ENCODE measurements at places on chromosomes 2 and 18.

- no peaks in the 10 kb centered on the region for H3K27me3 ChIP-seq
- H3K36me3 ChIP-seq, result no peaks in the 10 kb centered on the region
- no peak for DNase-seq
Measured at GRCh38 chr2:208142925-208143799, 2.8 kb downstream of the CRYGB start.

GRCh38 chr2:171791361-171791760 is 102.7 kb downstream of the SLC25A12 start:
- no peaks in the 10 kb centered on the region for H3K4me1 ChIP-seq
- H3K36me3 ChIP-seq, result peaks cover 53% of the 10 kb centered on the region
- H3K27ac ChIP-seq, result no peak overlapping the region
- no peak for DNase-seq
- no peaks in the 10 kb centered on the region for H3K27me3 ChIP-seq

GRCh38 chr2:27042159-27042661 is 9.3 kb upstream of the AGBL5 start:
- H3K27ac ChIP-seq, result no peak overlapping the region
- DNase-seq, result no peak
- peaks cover 45% of the 10 kb centered on the region for H3K36me3 ChIP-seq
- H3K4me3 ChIP-seq, result no peak overlapping the region
- no peaks in the 10 kb centered on the region for H3K27me3 ChIP-seq

DNA sequence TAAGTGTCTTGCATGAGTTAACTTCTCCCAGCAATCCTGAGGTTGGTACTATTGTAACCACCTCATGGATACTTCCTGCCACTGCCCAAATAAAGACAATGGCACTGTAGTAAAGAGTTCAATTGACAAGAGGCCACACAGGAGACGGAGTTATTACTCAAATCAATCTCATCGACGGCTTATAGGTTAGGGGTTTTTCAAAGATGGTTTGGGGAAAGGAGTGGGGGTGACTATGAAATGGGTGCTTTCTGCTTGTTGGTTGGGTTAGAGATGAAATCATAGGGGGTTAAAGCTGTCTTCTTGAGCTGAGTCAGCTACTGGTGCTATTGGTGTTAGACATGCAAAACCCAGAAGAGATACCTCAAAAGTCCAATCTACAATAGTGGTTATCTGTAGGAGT is 1258.0 kb upstream of the ZEB2 start:
- H3K27ac ChIP-seq, result no peak overlapping the region
- H3K4me1 ChIP-seq, result no peaks in the 10 kb centered on the region
- H3K36me3 ChIP-seq, result no peaks in the 10 kb centered on the region
- no peak overlapping the region for H3K4me3 ChIP-seq
- DNase-seq, result no peak
- H3K27me3 ChIP-seq, result no peaks in the 10 kb centered on the region

DNA sequence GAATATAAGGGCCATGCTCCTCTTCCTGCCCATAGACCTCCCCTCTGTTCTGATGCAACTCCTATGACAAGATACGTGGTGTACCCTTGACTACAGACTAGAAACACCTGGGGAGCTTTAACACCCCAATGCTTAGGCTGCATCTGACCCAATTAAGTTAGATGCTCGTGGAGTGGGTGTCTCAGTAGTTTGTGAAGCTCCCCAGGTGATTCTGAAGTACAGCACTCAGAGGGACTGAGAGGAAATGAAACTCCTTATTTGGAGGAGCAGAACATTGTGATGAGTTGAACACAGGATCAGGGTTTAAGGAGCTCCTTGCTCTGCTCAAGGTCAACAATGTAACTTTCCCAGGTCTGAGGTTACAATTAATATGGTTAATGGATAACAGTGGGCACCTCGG is 80.3 kb upstream of the TTC39C start:
- peaks cover 64% of the 10 kb centered on the region for H3K4me1 ChIP-seq
- H3K27ac ChIP-seq, result no peak overlapping the region
- H3K36me3 ChIP-seq, result no peaks in the 10 kb centered on the region

GRCh38 chr2:208093128-208093527 is 31.2 kb downstream of the CRYGD start:
- H3K4me1 ChIP-seq, result no peaks in the 10 kb centered on the region
- no peak overlapping the region for H3K27ac ChIP-seq
- DNase-seq, result no peak
- no peaks in the 10 kb centered on the region for H3K27me3 ChIP-seq
- no peaks in the 10 kb centered on the region for H3K36me3 ChIP-seq

DNA sequence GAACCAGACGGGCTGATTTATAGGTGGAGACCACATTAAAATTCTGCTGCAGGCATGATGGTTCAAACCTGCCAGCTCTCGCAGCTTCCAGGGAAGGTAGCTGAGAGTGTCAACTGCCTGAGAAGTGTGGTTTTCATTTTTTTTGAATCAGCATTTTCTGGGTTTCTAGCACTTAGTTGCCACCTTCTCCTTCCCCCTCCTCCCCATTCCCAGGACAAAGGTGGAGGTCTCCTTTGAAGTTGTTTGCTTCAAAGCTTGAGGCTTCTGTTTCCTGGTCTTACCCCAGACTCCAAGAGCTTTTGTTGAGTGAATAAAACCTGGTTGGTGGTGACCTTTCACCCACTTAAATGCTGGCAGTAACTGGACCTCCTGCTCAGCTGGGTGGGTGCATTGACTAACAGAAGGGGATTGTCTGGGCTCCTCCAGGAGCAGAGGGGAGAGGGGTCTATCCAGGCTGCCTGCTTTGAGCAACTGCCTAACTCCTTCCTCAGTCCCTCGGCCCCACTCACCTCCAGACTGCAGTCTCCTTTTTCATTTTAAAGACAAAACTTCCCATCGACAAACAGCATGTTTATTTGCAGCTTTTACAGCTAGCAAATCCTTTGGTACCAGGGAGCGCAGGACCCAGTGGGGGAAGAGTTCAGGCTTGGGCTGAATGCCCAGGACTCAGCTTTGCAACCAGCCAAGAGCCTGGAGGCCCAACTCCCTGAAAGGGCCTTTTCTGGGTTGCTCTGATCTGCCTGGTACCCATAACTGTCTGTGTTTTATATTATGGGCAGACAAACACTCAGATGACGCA is 3.5 kb downstream of the RHOB start:
- peaks cover 16% of the 10 kb centered on the region for H3K4me1 ChIP-seq
- H3K4me3 ChIP-seq, result no peak overlapping the region
- no peak for DNase-seq
- no peaks in the 10 kb centered on the region for H3K36me3 ChIP-seq
- no peak overlapping the region for H3K27ac ChIP-seq

- no peak overlapping the region for H3K27ac ChIP-seq
- H3K4me3 ChIP-seq, result no peak overlapping the region
- peaks cover 24% of the 10 kb centered on the region for H3K4me1 ChIP-seq
- DNase-seq, result no peak
Measured at GRCh38 chr2:134365356-134365755, 111.5 kb downstream of the MGAT5 start.

GRCh38 chr2:207902821-207903220 is 122.5 kb downstream of the PLEKHM3 start:
- H3K36me3 ChIP-seq, result peaks cover 11% of the 10 kb centered on the region
- H3K4me1 ChIP-seq, result no peaks in the 10 kb centered on the region
- no peak overlapping the region for H3K27ac ChIP-seq
- H3K4me3 ChIP-seq, result no peak overlapping the region
- no peaks in the 10 kb centered on the region for H3K27me3 ChIP-seq

DNA sequence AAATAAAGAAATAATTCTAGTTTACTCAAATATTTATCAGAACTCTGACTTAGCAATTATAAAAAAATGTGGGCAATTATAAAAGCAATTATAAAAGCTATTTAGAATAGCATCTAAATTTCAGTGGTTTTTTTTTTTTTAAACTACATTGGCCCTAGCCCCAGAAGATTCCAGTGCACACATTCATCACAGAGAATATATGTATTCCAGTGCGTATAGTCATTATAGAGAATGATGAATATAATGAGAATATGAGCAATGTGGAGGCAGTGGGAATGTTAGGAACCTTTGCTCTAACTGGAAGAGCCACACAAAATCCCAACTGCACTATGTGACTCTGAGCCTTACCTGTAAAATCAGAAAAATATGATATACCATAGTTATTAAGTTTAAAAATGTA is 10.5 kb downstream of the MAP3K2 start:
- H3K27ac ChIP-seq, result no peak overlapping the region
- H3K36me3 ChIP-seq, result peaks cover 6% of the 10 kb centered on the region
- no peak for DNase-seq
- peaks cover 8% of the 10 kb centered on the region for H3K4me1 ChIP-seq
- H3K4me3 ChIP-seq, result no peak overlapping the region
- no peaks in the 10 kb centered on the region for H3K27me3 ChIP-seq

GRCh38 chr2:205688417-205689200 is 6.3 kb downstream of the NRP2 start:
- H3K27ac ChIP-seq, result no peak overlapping the region
- no peak for DNase-seq
- H3K4me1 ChIP-seq, result peaks cover 9% of the 10 kb centered on the region
- no peak overlapping the region for H3K4me3 ChIP-seq

DNA sequence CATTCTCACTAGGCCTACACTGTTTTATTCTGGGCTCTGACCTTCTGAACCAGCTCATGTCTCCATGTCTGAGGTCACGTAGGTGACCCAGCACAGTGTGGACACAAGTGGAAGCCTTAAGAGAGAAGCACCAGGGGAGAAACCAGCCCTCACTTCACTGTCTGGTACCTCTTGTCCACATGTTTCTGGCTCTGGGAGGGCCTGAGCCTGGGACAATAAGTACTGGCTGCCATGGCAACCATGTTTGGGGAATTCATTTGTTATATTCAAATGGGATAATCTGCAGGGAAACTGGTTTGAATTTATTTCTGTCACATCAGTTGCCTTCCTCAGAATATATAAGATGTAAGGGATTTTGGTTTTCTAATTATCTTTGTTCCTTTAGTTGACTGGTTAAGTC is 23.3 kb downstream of the MYO3B start:
- no peak overlapping the region for H3K4me3 ChIP-seq
- H3K4me1 ChIP-seq, result no peaks in the 10 kb centered on the region
- DNase-seq, result no peak
- no peaks in the 10 kb centered on the region for H3K36me3 ChIP-seq

DNA sequence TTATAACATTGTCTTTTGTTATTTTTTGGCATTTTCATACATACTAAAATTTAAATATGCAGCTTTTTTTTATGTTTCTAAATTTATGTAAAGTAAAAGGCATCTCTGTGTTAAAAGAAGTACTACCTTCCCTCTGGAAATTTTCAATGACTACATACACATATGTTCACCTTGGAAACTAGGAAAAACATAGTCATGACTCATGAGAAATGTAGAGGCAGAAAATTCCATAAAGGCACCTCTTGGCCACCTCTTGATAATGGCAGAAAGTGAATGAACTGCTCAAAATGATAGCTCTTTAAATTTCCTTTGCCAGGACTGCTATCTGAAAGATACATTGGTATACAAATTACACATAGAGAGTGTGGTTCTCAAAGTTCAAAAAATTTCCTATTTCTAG is 889.1 kb upstream of the ZEB2 start:
- H3K27me3 ChIP-seq, result no peaks in the 10 kb centered on the region
- no peaks in the 10 kb centered on the region for H3K4me1 ChIP-seq
- no peak overlapping the region for H3K4me3 ChIP-seq
- H3K27ac ChIP-seq, result no peak overlapping the region

GRCh38 chr18:8162802-8163201 is 446.4 kb upstream of the RAB12 start:
- no peak overlapping the region for H3K27ac ChIP-seq
- no peaks in the 10 kb centered on the region for H3K27me3 ChIP-seq
- H3K4me3 ChIP-seq, result no peak overlapping the region
- H3K4me1 ChIP-seq, result no peaks in the 10 kb centered on the region
- DNase-seq, result no peak
- no peaks in the 10 kb centered on the region for H3K36me3 ChIP-seq

DNA sequence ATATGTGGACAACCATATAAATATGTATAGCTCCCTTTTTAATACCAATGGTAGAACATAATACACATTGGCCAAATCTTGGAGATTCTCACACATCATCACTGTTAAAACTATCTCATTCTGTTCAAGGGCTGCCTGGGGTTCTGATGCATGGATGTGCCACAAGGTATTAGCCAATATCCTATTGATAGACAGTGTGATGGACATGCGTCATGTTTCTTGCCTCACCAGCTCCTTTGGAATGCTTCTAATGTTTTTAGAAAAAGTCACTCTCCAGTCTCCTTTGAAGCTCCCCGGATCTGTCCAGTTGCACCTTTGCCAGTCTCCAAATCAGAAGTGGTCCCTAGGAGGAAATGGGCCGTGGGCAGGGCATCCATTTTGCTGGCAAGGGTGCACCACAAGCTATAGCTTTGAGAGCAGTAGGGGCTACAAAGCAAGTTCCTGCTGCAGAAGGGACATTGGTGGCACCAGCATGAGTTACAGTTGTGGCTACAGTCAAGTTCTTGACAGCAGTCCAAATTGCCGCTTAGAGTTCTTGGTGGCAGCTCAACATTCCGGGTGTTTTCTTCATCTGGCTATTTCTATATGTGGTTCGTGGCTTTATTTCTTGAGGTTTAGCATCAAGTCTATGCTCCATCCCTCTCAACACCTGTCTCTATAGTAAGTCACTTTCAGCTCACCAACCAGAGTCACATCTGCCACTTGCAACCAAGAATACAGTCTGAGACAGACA is 25.1 kb upstream of the ATRAID start:
- H3K4me3 ChIP-seq, result no peak overlapping the region
- H3K27ac ChIP-seq, result no peak overlapping the region
- H3K27me3 ChIP-seq, result peaks cover 3% of the 10 kb centered on the region
- H3K36me3 ChIP-seq, result no peaks in the 10 kb centered on the region

DNA sequence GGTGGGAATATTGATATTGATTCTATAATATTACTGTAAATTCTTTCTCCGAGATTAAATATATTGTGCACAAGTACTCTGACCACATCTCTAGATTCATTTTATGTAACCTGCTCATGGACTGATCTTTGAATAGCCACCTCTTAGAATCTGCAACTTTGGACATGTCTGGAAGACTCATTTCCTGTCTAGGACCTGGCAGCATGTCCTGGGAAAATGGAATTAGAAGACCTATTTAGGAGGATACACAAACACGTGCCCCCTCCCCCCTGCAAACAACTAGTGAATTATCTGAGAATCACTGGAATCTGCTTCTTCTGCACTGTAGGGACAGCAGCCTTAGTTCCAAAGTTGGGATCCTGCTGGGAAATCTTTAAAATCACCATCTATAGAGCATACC is 94.1 kb downstream of the UBE2E3 start:
- no peak for DNase-seq
- H3K27ac ChIP-seq, result no peak overlapping the region
- H3K4me1 ChIP-seq, result no peaks in the 10 kb centered on the region
- H3K36me3 ChIP-seq, result no peaks in the 10 kb centered on the region
- H3K27me3 ChIP-seq, result no peaks in the 10 kb centered on the region
